DND-41 (cell line): ENCODE measurements at places on chromosomes 16 and 17.

DNA sequence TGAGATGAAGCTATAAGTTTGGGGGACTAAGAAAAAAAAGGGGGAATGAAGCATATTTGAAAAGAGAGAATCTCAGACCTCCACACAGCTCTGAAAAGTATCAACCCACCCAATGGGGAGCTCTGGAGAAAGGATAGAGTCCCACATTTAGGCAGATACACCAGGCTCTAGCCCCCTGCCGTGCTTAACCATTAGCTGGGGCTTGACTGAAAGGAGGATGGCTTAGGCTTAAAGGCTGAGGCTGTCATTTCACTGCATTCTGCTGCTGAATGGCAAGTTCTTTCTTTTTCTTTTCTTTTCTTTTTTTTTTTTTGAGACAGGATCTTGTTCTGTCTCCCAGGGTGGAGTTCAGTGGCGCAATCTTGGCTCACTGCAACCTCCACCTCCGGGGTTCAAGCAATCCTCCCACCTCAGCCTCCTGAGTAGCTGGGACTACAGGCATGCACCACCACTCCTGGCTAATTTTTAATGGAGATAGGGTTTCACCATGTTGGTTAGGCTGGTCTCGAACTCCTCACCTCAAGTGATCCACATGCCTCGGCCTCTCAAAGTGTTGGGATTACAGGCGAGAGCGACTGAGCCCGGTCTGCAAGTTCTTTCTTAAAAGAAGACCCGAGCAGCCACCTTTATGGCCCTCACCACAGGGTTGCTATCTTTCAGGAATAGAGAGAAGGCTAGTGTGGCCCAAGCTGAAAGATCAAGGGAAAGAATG is 9.0 kb upstream of the MMP2 start:
- DNase-seq = no peak

- peak; percentile 90 for DNase-seq
These were observed 79.9 kb downstream of the GPRC5B start for GRCh38 chr16:19804538-19805323.

DNA sequence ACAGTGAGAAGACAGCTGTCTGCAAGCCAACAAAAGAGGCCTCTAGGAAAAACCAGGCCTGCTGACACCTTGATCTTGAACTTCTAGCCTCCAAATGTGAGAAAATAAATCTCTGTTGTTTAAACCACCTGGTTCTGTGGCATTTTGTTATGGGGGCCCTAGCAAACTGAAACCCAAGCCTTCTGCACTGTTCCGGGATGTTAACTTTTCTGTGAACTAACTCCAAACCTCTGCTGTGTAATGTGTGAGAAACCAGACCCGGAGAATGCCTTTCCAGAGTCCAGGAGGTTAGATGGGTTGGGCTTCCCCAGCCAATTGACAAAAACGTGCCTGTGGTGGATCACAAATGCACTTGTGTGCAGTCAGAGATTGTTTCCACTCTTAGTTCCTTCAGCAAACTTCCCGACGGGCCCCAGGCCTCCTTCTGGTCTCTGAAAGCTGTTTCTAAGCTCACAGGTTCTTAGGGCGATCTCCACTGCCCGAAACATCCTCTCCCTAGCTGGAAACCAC is 13.6 kb upstream of the GGA2 start:
- no peak for DNase-seq

- no peak for DNase-seq
These were observed 21.9 kb downstream of the MAPK8IP3 start for GRCh38 chr16:1727651-1728624.

DNA sequence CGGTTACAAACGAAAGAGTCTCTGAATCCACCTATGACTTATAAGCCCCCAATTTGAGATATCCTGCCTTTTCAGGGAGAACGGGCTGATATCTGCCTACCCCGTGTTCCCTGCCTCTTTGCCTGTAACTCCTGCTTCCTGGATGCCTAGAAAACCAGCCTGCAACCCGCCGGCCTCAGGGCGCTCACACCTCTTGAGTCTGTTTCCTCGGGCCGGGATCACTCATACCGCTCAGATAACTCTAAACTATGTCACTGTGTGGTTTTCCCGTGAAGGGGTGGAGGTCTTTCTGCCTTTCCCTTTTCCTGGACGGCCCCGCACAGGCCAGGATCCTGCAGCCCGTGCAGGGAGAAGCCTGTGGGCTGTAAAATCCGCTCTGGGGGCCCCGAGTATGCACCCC is 10.4 kb downstream of the RPUSD1 start:
- no peak for DNase-seq

DNA sequence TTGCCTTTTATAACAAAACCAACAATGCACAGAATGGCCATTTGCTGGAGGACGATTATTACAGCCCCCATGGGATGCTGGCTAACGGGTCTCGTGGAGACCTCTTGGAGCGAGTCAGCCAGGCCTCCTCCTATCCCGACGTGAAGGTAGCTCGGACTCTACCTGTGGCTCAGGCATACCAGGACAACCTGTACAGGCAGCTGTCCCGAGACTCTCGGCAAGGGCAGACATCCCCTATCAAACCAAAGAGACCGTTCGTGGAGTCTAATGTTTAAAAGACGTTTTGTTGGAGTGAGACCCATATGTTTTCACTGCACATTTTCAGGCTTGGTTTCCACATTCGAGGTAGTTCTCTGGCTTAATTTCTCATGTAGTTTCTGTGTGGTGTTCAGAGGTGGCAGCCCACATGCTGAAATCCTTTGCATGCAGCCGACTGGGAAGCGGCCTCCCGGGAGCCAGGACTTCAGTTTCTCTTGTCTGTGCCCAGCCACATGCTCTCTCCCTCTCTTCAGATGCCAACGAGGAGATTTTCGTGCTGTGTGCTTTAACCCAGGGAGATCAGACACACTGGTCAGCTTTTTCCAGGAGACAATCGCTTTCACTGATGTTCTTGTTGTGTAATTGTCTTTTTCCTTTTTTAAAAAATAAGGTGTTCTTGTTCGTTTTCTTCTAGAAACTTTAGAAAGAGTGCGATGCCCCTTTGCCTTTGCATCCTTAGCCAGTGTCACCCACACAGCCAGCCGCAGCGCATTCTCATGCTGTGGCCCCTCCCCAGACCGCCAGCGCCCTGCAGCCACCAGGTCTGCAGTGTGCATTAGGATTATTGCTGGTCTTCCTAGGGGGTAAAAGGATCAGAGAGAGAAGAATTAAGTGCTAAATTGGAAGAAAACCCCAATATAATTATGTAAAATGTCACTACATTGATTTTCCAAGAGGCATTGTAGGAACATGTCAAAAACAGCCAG is 24.1 kb downstream of the CYB561 start:
- no peak for DNase-seq

DNA sequence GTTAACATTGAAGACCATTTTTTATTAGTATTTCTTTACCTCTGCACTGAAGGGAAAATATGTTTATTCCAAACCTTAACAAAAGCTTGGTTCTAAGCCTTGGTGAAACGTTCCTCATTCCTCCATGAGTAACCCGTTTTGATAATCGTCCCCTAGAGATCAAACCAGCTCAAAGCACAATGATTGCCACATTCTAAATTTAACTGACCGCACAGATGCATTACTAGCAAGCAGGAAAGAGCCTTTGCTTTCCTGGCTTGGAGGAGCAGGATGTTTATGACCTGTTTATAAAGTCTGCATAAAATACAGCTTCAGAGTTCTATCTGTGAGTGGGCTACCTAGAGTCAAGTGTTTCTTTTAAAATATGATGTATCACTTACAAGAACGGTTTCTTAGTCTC is 193.8 kb downstream of the TMEM114 start:
- no peak for DNase-seq

DNA sequence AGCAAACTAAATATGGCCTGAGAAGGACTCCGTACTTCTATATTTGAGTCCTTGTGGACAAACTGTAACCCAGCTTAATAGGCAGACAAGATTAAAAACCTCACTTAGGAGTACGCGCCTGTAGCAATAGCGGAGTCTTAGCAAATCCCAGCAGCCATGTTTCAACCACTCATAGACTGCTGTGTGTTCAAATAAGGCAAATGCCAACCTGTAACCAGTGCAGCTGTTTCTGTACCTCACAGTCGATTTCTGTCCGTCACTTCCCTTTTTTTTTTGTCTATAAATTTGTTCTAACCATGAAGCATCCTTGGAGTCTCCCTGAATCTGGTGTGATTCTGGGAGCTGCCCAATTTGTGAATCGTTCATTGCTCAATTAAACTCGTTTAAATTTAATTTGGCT is 30.2 kb downstream of the TANC2 start:
- DNase-seq = no peak
